ENCODE measurements at places on chromosomes 3 and 15.

GRCh38 chr15:74571191-74571590 is 30.2 kb downstream of the ARID3B start:
- no peak for DNase-seq

GRCh38 chr3:31442755-31443154 is 90.0 kb upstream of the STT3B start:
- no peak for DNase-seq

- peak; percentile 82 for DNase-seq
Observed at GRCh38 chr3:113736548-113737089, 9.4 kb downstream of the NAA50 start.

DNA sequence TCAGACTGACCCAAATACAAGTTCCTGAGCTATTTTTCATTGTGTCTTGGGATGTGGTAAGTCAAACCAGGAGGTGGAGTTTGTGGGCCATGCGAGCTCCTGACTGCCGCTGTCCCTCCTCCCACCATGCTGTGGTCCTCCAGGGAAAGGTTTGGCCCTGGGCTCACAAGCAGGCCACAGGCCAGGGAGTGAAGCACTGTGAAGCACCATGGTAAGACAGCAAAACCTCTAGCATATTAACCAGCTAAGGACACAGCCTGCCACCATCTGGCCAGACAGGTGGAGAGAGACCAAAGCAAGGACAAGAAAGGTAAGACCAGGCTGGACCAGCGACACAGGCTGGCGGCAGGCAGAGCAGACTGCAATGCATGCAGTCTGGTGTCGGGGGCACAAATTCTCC is 15.3 kb downstream of the RAB43 start:
- peak; percentile 34 for DNase-seq

DNA sequence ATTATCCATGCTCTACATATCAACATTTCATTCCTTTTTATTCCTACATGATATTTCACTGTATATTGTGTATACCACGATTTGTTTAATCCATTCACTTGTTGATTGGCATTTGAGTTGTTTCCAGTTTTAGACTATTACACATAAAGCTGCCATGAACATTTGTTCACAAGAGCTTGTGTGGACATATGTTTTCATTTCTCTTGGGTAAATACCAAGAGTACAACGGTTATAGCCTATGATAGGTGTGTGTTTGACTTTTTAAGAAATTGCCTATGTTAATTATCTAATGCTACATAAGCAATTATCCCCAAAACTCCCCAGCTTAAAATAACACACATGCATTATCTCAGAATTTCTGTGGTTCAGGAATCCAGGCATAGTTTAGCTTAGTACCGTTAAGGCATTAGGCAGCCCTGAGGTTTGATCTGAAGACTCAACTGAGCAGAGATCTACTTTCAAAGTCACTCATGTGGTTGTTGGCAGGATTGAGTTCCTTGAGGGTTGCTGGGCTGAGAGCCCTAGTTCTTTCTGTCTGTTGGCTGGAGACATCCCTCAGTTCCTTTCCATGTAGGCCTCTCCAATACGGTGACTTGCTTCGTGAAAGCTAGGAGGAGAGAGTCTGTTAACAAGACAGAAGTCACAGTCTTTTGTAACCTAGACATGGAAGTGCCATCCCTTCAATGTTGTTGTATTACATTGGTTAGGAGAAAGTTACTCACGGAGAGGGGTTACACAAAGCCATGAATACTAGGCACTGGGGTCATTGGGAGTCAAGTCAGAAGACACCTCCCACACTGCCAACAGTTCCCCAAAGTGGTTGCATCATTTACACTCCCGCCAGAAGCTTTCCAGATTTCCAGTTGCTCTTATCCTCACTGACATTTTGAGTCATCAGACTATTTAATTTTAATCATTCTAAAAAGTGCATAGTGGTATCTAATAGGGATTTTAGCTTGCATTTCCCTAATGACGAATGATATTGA is 21.0 kb upstream of the PCSK6 start:
- no peak for DNase-seq

- no peak for DNase-seq
Observed at GRCh38 chr15:66963710-66964109, 101.7 kb upstream of the SMAD3 start.

DNA sequence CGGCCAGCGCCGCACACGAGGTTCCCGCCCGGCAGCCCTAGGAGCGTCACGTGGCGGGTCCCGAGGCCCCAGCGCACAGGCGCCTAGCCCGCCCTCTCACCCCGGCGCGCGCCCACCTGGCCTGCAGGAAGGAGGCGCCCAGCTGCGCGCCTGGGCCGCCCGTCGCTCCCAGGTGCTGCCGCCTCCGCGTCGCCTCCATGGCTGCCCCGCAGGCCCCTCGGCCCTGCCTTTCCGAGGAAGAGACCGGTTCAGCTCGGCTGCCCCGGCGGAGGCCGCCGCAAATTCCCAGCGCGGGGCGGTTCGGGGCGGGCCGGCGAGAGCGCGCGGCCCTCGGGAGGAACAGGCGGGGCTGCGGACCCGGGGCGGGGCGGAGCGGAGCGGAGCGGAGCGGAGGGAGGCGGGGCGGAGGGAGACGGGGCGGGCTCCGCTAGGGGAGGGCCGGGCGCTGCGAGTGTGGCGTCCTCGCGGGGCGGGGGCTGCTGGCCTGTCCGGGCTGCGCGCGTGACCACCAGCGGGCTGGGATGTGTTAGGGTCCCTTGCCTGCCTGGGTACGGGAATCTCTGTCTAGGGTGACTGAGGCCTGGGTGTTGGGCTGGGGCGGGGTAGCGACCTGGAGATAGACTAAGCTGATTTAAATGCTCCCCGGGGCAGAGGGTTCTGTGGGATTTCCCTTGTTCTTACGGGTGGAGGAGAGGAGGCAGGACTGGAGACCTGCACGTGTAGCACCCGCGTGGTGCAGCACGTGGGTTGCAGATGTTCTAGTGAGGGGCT is at the start of gene CLN6:
CLN6 (minus strand) TSS at position 343 of the 771 bp plus-strand sequence; CDS start at position 199, 144 bp downstream.
- peak; percentile 79 for DNase-seq

DNA sequence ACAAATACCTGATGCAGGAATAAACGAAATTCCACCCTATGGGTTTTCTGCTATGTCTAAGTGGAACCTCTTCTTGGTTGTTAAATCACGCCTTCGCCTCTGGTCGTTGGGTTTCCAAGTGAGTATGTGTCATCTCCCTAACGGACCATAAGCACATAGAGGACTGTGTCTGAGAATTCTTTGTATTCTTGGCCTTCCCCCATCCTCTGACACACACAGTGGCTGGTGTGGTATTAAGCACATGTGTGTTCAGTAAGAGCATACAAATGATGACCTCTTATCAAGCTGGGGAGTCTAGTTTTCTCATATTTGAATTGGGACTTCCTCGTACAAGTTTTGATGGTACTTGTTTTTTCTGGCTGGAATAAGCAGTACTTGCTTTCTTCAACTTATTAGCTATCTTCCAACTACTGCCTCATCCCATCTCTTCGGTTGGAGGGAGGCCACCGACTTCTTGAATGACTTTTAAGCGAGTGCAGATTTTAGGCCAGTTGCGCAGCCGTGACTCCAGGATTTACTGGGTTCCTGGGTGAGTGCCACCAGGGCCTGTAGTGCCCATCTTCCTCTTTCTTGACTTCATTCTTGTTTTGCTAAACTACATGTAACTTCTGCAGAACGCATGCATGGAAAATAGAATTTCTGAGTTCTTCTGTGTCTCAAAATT is 240.2 kb downstream of the ADAMTS17 start:
- DNase-seq = no peak

DNA sequence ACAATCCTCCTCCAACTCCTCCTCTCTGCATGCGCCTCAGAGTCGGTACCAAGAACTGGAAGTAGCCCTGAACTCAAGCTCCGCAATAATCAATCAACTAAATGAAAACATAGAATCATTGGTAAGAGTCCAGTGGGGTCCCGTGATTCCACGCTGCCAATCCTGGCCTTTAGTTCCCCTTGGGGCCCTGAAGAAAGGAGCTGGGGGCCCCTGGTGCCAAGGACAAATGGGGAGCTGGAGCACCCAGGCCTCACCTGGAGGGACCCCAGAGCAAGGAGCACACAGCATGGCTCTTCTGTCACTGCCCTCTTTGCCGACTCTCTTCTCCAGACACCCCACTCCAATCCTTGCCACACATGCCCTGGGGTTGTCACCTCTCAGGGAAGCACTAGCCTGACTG is 80.3 kb downstream of the ADAMTS7 start:
- DNase-seq = no peak

DNA sequence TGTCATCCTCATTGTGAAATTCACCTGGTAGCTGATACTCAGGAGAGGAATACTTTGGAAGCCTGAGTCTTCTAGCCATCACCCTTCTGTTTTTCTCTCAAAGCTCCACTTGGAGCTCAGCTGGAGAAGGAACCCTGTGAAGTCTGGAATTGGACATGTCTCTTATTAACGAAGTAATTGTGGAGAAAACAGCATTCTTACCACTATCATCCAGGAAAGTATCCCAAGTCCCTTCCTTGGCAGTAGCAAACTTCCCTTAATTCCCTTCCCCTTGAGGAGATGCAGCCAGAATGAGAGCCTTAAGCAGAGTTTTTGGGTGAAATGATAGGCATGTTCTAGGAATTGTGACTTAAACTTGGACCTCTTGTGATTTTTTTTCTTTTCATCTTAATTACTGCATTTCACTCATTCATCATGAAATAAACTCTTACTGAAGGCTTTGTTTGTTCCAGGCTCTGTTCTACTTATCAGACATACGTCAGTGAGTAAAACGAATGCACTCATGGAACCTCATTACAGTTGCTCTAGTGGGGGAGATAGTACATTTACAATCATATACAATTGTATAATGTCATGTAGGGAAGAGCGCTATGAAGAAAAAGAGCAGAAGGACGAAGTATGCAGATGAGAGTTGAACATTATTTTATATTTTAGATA is 30.5 kb upstream of the TCF12 start:
- DNase-seq = no peak

GRCh38 chr3:15348246-15348645 is 15.9 kb upstream of the SH3BP5 start:
- no peak for DNase-seq

DNA sequence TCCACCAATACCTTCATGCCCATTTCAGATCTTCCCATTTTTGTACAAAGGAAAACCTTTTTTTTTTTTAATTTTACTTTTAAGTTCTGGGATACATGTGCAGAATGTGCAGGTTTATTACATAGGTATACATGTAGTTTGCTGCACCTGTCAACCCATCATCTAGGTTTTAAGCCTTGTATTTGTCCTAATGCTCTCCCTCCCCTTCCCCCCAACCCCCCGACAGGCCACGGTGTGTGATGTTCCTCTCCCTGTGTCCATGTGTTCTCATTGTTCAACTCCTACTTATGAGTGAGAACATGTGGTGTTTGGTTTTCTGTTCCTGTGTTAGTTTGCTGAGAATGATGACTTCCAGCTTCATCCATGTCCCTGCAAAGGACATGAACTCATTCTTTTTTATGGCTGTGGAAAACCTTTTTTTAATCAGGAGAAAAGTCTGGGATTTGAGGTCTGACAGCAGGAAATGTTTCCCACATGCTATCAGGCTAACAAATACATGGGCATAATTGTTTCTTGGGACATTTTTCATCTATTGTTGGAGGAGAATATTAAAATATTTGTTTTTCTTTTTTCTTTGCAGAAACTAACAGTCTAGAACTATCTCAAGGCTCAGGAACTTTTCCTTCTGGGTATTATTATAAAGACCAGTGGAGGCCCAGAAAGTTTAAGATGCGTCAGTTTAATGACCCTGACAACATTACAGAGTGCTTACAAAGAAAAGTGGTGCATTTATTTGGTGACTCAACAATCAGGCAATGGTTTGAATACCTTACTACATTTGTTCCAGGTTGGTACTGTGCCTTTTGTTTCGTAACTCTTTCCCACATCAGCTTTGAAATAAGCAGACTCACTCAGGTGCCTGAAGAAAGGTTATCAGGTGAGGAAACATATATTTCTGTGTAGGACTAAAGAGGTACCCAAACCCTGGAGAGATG is 32.8 kb upstream of the NFKBIZ start:
- DNase-seq = no peak

- no peak for DNase-seq
Observed at GRCh38 chr15:88982946-88983342, 69.8 kb upstream of the MFGE8 start.

DNA sequence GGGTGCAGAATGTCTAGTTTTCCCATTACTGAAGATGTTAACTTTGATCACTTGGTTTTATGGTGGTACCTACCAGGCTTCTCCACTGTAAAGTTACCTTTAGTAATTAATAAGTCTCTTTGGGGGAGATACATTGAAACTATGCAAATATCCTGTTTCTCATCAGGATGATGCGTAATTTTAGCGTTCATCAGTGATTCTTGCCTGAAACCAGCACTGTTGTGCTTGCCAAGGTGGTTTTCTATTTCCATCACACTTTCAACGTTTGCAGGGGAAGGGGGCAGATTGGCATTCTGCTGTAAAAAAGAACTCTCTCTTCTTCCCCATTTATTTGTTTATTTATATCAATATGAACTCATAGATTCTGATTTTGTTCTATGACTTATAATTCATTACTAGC is 61.0 kb downstream of the SSR3 start:
- DNase-seq = no peak

GRCh38 chr3:140292684-140293083 is 357.7 kb downstream of the CLSTN2 start:
- DNase-seq = no peak

- no peak for DNase-seq
Observed at GRCh38 chr15:100340721-100341238, 995 bp downstream of the ADAMTS17 start.

DNA sequence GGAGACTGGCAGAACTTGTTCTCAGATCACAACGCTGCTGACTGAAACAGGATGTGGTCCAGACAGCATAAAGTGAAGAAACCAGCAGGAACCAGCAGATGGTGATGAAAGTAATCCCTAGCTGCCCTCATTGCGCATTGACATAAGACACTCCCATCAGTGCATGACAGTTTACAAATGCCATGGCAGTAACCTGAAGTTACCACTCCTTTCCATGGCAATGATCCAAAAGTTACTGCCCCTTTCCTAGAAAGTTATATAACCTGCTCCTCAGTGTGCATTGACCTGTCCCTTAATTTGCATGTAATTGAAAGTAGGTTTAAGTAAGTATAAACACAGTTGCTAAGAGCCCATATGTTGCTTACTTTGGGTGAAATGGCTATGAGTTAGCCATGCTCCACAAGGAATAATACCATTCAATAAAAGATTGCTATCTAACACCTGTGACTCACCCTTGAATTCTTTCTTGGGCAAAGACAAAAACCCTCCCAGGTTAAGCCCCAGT is 149.1 kb upstream of the CD96 start:
- DNase-seq = no peak

DNA sequence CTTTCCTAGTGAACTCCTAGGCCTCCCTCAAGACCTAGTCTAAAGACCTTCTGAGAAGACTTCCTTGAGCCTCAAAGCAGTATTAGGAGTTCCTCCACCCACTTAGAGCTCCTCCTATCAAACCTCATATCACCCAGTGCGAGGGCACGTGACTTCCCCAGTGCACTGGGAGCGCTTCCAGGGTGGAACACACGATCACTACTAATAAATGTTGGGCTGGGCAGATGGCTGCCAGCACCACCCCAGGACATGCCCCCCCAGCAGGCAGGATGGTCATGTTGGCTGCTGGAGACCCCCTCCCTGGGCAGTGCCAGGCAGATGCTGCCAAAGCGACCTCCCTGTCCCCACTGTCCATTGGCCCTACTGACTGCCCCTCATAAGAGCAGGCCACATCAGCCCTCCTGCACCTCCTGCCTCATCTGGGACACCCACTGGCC is 8.5 kb upstream of the PLXND1 start:
- DNase-seq = peak; percentile 73
